ENCODE measurements at places on chromosomes 3 and 15.
A peak's percentile ranks its signal among the peaks of the same experiment; 100 is the strongest.

DNA sequence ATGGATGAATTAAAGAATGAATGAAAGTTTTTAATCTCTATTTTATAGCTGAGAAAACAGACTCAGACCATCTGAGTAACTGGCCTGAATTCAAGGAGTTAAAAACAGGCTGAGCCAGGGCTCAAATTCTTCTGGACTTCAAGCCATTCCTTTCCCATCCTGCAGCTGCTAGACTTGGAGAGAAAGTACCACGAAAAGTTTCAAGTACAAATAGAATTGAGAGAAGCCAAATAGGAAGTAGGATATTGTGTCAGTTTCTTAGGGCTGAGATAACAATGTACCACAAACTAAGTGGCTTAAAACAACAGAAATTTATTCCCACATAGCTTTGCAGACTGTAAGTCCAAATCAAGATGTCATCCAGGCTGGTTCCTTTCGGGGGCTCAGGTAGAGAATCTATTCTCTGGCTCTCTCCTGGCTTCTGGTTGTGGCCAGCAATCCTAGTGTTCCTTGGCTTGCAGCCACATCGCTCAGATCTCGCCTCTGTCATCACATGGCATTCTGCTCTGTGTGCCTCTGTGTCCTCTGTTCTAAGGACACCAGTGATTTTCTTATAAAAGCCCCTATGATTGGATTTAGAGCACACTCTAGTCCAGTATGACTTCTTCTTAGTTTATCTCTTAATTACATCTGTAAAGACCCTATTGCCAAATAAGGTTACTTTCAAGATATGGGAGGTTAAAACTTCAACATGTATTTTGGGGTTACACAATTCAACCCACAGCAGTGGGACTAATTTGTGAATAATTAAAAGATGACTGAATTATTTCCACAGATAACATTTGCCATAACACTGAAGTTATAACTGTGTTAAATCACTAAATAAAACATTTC is 25.7 kb upstream of the GOLIM4 start:
- DNase-seq, result no peak

DNA sequence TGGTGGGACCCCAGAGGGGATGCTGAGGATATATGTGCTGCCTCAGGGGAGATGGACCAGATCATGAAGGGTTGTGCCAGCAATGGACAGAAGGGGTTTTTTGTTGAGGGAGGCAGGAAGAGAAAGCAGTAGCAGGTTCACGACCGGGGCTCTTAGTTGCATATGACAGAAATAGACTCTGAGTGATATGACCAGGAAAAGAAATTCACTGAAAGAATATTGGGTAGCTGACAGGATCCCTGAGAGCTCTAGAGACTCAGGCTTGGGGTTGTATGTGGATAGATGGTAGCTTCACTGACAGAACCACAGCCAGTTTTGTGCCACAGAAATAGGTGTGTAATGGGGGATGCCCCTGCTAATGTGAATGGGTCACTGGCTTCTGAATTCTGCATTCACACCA is 241.6 kb downstream of the ZNF621 start:
- DNase-seq, result no peak

GRCh38 chr15:101641129-101641764 is 10.9 kb downstream of the TM2D3 start:
- peak; percentile 75 for DNase-seq

- DNase-seq, result peak; percentile 90
These were observed at the start of gene SH3GL3 for GRCh38 chr15:83446904-83447709. Gene SH3GL3, plus strand, starts transcription at chr15:83447341. Its CDS starts 193 bp downstream, at chr15:83447534.

DNA sequence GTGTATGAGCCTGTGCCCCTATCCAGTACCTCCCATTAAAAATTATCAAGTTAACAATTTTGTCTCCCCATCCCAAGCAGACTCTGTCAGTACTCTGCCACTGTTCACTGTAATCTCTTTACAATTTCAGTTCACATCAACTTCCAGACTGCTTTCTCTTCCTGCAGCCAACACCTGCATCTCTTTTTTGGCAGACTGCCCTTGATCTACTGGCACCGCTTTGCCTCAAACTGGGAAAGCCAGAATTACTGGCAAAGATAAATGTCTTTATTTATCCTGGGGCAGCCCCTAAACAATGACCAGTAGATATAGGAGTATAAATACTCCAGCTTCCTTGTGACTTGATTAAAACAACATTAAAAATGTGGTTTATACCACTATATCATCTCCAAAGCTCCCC is 494.1 kb downstream of the ZNF385D start:
- no peak for DNase-seq

- no peak for DNase-seq
These were observed 58.9 kb downstream of the CNOT10 start for GRCh38 chr3:32743934-32744333.

DNA sequence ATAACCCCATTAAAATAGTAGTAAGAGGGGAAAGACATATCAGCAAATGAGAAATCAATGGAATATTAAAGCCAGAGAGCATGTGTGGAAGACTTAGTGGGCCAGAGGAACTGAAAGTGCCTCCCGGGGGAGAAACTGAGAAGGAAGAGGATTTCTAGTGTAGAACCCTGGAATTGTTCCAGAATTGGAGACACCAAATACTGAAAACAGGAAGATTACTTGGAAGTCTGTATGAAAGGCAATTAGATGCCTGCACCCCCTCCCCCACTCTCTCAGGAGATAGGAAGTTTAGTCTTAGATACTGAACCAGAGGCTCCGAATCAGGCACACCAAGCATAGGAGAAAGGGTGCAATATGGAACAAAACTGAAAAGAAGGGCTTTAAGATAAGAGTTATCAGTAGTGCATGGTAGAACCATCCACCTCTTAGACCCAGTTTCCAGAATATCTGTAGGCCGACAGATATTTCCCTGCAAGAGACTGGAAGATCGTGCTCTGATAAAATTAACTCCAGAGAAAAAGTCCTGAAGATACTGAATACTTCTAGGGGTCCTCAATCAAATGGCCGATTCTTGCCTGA is 32.4 kb downstream of the KLHL18 start:
- no peak for DNase-seq

DNA sequence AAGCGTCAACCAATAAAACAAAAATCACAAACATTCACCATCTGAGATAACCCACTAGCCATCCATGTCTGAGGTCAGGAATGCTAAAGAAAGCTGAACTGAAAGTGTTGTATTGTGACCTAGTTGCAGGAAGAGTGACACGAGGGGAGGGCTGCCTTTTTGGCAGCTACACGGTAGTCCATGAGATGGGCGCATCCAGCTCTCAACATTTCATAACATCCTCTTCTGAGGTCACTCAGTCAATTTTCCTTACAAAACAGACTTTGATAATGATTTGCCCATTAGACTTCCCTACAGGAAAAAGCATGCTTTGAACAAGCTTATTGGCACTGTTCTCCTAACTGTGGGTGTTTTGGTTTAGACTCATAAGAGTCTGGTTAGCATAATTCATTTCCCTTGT is 15.4 kb upstream of the SHF start:
- DNase-seq, result no peak

DNA sequence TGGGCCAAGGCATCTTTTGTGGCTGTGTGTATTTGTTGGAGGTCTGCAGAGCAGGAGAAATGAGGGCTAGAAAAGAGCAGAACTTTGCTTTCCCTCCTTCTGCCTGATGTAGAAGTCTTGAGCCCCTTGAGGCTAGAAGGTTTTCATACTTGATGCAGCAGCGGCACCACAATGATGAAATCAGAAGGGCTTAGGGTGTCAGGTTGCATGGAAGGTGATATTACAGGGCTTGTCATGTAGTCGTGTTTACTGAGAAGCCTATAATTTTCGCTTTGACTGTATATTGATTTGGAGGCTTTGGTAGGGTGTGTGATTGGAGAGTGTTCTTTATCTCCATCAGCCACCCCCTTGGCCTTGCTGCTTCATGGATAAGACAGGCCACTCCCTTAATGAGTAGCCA is 339.8 kb downstream of the THSD4 start:
- DNase-seq, result no peak

GRCh38 chr15:66841953-66842681 is 140.1 kb downstream of the SMAD6 start:
- peak; percentile 91 for DNase-seq

DNA sequence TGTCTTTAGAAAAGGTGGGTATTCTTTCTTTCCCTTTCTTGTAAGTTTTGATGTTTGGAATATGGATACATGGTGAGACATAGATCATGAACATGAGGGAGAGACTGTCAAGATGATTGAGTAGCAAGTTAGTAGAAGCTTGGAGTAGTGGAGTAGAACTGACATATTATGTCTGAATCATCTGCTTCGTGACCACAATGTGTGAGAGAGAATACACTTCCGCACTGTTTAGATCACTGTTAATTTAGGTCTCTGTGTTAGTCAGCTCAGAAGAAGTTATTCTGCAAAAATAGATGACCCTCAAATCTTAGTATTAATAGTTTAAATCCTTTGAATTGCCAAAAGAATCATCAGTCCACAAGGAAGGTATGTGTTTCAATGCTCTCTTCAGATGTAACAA is 151.0 kb downstream of the OXSM start:
- no peak for DNase-seq

DNA sequence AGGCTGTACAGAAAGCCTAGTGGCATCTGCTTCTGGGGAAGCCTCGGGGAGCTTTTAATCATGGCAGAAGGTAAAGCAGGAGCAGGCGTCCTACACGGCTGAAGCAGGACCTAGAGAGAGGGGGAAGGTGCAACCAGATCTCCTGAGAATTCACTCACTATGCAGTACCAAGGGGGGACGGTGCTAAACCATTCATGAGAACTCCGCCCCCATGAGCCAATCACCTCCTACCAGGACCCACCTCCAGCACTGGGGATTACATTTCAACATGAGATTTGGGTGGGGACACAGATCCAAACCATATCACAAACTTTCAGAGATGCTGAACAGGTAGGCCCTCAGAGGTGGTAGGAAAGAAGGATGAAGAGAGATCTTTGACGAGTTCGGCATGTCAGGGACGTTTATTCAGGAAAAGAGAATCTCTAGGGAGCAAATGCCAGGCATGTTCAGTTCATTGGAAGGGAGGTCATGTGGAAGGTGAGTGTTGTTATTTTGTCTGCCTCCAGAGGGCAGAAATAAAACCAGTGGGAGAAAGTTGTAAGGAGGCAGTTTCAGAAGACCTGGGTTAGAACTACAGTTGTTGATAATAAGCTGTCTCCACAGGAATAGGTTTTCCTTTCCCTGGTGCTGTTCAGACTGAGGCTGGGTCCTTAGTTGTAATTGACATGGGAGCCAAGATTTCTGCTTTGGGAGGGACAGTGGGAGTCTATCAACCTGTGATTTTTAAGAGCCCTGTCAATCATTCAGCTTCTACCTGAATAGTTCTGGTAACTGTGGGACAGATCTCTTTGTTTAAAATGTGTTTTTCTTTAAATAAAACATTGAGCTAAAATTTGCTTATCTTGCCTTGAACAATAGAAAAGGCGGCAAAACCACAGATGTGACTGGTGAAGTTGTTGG is 4.3 kb upstream of the FNDC3B start:
- no peak for DNase-seq

DNA sequence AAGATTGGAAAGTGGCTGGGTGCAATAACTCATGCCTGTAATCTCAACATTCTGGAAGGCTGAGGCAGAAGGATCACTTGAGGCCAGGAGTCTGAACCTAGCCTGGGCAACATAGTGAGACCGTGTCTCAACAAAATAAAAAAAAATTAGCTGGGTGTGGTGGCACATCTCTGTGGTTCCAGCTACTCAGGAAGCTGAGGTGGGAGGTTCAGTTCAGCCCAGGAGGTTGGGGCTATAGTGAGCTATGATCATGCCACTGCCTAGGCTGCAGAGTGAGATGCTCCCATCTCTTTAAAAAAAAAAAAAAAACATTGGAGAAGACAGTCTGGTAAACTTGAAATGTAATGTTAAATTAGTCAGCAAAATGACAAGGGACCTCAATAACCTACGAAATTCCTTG is 57.9 kb downstream of the STAG1 start:
- no peak for DNase-seq

DNA sequence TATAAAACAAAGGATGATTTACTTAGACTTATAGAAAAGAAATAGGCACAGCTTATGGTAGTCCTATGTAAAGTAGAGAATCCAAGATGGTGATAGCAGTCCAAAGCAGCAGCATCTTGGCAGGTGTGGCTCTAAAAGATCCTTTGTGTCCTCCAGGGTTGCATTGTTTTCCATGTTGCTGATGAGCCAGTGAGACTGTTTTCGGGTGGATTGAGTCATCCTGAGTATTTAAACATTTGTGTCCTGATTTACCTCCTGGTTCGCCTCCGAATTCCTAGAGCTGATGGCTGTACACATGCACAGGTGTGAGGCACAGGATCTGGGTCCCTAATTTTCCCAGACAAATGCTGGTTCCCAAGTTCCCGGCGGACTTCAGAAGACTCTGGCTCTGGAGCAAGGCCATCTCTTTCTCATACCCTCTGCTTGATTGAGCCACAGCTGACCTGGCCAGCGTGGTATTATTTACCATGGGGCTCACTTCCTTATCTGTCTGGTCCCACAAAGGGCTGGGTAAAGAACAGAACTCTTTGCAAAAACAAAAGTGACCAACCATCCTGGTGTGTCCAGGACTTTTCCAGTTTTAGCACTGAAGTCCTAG is 51.0 kb downstream of the ARNT2 start:
- no peak for DNase-seq

DNA sequence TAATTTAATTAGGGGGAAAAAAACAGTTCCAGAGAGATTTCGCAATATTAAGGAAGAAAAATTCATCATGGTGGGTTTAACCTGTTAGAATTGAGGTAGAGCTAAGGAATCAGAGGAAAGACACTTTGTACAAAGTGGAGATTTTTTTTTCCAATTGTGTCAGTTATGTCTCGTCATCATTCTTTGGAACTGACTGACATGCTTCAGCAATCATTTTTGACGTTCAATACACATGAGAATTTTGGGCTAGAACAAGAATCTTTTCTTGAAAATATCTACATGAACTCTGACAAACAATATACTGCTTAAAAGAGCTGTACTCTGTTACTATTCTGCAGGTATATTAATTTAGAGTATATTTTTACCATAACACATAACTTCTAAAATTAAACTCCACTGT is 878.6 kb downstream of the CADM2 start:
- DNase-seq, result no peak

- DNase-seq, result no peak
These were observed 18.1 kb downstream of the MB21D2 start for GRCh38 chr3:192899540-192899982.

DNA sequence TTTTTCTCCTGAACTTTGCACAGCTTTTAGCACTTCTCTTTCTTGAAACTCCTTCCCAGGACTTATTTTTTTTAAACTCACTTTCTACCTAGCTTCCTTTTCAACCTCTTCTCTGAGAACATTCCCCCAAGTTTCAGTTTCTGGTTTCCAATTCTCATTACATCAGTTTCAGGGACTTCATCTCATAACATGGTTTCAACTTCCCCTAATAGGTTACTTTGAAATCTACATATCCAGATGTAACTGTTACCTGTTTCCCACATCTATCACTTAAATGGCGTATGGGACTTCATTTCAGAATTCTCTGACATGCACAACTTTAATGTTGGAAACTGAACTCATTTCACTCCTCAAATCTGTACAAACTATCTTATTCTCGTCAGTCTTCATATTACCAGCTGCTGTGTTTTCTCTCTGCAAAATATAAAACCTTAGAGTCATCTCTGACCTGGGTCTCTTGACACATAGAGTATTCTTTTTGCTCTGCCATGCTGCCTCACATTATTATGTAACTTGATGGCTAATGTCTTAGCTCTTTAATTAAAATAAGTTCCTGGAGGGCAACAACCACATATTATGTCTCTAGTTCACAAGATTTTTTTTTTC is 58.4 kb downstream of the NME9 start:
- no peak for DNase-seq

All from lower lobe of right lung (tissue), 2 donors.